ENCODE measurements at places on chromosomes 5 and 9. TPM values are rescaled to one million over a fixed set of nuclear protein-coding genes. Genes with fewer than 3 reads are reported as not detected.

- DNase-seq = no peak
- H3K36me3 ChIP-seq = no peaks in the 10 kb centered on the region
- H3K27me3 ChIP-seq = no peaks in the 10 kb centered on the region
- no peak overlapping the region for H3K27ac ChIP-seq
- peaks cover 11% of the 10 kb centered on the region for H3K4me1 ChIP-seq
- no peak overlapping the region for H3K4me3 ChIP-seq
Measured at GRCh38 chr9:36623280-36623679, 50.6 kb downstream of the MELK start.

The RICTOR gene
- 100 TPM for total RNA-seq

GRCh38 chr5:79821-80220 is 12.1 kb upstream of the PLEKHG4B start:
- DNase-seq = no peak
- no peaks in the 10 kb centered on the region for H3K27me3 ChIP-seq
- peaks cover 23% of the 10 kb centered on the region for H3K4me1 ChIP-seq
- peaks cover 10% of the 10 kb centered on the region for H3K36me3 ChIP-seq
- H3K27ac ChIP-seq = no peak overlapping the region
- no peak overlapping the region for H3K4me3 ChIP-seq

DNA sequence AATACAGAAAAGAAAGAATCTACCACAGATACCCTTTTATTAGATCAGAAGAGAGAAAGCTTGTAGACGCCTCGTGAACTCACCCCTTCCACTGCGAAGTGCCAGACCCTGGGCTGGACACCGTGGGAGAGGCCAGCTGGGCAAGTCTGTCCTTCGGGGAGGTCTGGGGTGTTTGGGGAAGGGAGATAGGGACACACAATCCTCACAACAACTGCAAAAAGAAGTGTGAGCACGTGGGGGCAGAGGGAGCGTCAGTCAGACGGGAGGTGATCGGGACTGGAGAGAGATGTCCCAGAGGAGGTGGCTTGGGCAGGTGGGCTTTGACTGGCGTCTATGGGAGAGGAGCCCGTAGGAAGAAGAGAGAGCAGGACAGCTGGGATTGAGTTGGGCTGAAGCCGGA is 27.3 kb upstream of the GRHPR start:
- H3K4me1 ChIP-seq = no peaks in the 10 kb centered on the region
- no peak for DNase-seq
- H3K36me3 ChIP-seq = no peaks in the 10 kb centered on the region
- no peak overlapping the region for H3K4me3 ChIP-seq

DNA sequence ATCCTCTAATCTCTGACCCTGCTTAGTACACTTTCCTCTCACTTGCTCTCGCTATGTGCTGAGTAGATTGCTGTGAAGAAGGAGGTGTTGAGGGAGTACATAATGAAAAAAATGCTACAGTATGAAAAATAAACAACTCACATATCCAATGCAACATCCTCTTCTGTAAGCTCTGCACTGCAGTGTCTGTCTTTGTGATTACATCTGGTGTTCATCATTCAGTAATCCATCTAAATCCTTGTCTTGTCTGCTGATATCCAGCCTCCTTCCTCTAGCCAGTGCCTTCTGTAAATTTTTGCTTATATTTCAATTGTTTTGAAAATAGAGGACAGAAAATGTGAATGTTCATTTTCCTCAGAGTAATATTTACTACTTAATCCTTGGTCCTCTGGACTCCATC is 57.4 kb upstream of the CDH12 start:
- DNase-seq = no peak
- no peak overlapping the region for H3K4me3 ChIP-seq
- H3K27me3 ChIP-seq = no peaks in the 10 kb centered on the region
- H3K27ac ChIP-seq = no peak overlapping the region
- no peaks in the 10 kb centered on the region for H3K4me1 ChIP-seq
- no peaks in the 10 kb centered on the region for H3K36me3 ChIP-seq

DNA sequence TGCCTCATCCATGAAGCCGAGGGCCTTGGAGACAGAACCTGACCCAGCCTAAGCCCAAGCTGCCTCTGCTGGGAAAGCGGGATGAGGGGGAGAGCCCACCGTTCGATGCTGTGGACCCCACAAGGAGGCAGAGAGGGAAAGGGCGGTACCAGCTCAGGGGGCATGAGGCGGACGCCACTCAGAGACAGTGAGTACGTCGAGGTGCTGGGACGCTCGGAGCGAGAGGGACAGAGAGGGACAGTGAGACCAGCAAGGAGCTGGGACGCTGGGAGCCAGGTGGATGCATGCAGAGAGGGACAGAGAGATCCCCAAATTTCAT is 33.6 kb downstream of the EXD3 start:
- no peaks in the 10 kb centered on the region for H3K27me3 ChIP-seq
- H3K4me1 ChIP-seq = peaks cover 29% of the 10 kb centered on the region
- H3K36me3 ChIP-seq = peaks cover 85% of the 10 kb centered on the region
- no peak overlapping the region for H3K4me3 ChIP-seq

The LCN1 gene
- not detected for total RNA-seq

- no peak overlapping the region for H3K27ac ChIP-seq
- H3K4me3 ChIP-seq = no peak overlapping the region
- H3K27me3 ChIP-seq = no peaks in the 10 kb centered on the region
- H3K36me3 ChIP-seq = no peaks in the 10 kb centered on the region
- no peak for DNase-seq
Measured at GRCh38 chr5:157022024-157022423, 36.9 kb downstream of the HAVCR1 start.

The RNF183 gene
- 0.11 TPM for total RNA-seq

DNA sequence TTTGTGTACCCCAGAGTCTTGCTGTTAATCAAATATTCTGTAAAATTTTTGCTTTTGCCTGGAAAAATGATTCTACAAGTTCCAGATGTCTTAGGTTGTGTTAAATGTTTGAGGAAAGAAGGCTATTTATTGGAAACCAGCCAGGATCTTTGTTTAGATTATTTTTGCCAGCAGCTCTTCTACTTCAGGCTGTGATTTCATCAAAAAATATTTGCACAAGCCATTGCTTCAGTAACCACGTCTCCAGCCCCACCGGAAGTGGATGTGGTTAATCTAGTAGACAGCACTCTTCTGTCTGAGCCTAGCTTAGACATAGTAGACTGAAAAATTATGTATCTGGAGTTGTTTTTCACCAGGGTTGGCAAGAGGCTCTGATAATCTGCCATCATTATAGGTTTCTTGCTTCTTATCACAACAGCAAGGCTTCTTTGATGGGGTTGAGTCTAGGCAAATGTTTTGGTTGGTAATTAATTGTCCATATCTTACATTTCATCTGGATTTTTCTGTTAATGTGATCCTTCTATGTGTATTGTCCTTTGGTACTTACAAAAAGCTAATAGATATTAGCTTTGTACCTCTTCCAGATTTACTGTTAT is 17.1 kb downstream of the KCTD16 start:
- no peaks in the 10 kb centered on the region for H3K4me1 ChIP-seq
- peak overlapping the region; percentile 62 for H3K27ac ChIP-seq
- no peak for DNase-seq
- H3K4me3 ChIP-seq = no peak overlapping the region
- no peaks in the 10 kb centered on the region for H3K27me3 ChIP-seq
- no peaks in the 10 kb centered on the region for H3K36me3 ChIP-seq

The ADAMTS13 gene
- 6.1 TPM for total RNA-seq

DNA sequence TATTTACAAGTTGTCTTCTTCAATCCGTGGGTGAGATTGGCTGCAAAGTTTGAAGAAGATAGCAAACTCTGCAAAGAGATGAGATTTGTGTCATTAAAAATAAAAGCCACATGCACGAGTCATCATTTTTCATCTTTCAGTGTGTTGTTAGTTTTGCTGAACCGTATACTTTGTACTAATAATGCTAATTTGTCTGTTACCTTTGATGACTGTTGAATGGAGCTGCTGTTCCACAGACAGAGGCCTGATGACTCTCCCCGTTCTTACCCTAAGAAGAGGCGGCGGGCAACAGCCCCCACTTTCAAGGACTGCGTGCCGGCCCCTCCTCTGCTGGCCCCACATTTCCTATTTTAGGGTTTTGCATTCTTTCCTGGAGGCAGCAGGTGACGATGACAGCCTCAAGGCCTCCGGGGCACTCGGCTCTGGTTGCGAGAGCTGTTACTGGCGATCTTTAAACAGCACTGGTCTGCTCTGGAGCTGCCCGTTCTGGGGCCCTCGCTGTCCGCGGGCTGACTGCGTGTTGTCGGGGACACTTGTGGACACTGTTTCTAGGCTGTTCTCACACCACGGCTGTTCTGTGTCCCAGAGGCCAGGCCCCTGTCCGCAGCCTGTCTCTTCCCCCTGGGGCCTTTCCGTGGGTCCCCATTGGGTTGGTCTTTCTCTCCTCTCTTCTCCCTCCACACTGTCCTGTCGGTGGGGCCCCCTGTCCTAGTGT is 35.1 kb downstream of the NDUFS6 start:
- peaks cover 15% of the 10 kb centered on the region for H3K4me1 ChIP-seq
- peaks cover 3% of the 10 kb centered on the region for H3K36me3 ChIP-seq
- peaks cover 23% of the 10 kb centered on the region for H3K27me3 ChIP-seq
- DNase-seq = no peak

- no peak for DNase-seq
- H3K27ac ChIP-seq = no peak overlapping the region
- peaks cover 18% of the 10 kb centered on the region for H3K4me1 ChIP-seq
- H3K27me3 ChIP-seq = no peaks in the 10 kb centered on the region
- H3K4me3 ChIP-seq = no peak overlapping the region
- peaks cover 17% of the 10 kb centered on the region for H3K36me3 ChIP-seq
Measured at GRCh38 chr9:120914953-120915352, 11.6 kb downstream of the TRAF1 start.

The DIMT1 gene
- 24.9 TPM for total RNA-seq

GRCh38 chr5:102823441-102823874 is 68.4 kb downstream of the PAM start:
- H3K27me3 ChIP-seq = no peaks in the 10 kb centered on the region
- DNase-seq = no peak

All from spinal cord (tissue), 10 donors.